GM03348 (cell line): ENCODE measurements at places on chromosomes 1 and 21.

GRCh38 chr1:201419746-201420607 lies 1.6 kb downstream of the TNNI1 start:
- no peak for DNase-seq

DNA sequence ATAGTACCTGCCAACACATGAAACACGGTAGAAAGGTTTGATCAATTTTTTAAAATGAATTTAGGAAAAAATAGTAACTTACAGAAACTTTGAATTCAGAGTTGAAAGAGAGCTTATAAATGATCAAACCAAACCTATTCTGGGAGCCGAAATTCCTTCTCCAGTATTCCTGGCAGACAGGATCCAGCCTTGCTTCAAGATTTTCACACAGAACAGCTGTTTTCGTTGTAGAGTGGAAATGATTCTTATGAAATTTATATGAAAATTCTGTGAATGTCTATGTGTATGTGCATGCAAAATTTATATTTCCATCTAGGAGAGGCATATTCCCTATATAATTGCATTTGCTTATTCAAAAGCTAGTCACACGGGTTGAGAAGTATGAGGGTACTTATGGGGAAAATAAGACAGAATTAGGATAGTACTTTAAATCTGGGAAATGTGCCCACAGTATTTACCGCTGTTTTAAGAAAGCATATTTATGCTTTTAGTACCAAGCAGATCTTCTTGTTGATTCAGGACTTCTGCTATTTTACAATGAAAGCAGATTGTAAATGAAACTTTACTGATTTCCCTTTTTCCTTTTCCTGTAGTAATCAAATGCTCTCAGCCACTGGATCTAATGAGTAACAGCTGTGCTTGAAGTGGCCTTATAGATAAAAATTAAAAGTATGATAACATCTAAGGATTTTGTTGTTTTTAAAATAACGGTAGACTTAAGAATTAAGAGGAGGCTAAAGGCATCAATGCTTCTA lies 30.4 kb downstream of the PRRX1 start:
- DNase-seq: no peak

DNA sequence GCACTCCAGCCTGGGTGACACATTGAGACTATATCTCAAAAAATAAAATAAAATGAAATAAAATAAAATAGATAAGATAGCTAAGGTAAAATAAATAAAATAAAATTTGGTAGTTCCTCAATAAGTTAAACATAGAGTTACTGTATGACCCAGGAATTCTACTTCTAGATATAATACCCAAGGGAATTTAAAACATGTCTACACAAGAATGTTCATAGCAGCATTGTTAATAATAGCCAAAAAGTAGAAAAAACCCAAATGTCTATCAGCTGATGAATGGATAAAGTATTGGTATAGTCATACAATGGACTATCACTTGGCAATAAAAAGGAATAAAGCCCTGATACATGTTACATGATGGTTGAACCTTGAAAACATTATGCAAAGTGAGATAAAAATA lies 47.8 kb downstream of the CEP350 start:
- DNase-seq: no peak

DNA sequence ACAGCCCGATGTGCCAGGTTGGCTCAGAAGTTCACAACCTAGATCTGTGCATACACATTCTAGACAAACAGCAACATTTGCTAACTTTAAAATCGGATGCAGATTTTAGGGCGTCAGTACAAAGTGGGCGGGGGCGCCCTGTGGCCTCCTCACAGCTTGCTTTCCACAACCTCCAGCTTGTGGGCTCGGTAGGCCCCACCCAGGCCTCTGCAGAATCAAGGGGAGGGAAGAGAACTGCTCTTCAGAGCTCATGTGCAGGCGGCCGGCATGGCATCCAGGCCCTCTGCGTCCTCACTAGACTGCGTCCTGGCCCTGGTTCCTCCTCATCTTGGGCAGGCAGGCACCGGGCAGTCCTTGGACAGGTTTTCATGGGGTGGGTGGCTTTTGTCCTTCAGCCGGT lies 59.3 kb downstream of the AJAP1 start:
- DNase-seq: no peak

DNA sequence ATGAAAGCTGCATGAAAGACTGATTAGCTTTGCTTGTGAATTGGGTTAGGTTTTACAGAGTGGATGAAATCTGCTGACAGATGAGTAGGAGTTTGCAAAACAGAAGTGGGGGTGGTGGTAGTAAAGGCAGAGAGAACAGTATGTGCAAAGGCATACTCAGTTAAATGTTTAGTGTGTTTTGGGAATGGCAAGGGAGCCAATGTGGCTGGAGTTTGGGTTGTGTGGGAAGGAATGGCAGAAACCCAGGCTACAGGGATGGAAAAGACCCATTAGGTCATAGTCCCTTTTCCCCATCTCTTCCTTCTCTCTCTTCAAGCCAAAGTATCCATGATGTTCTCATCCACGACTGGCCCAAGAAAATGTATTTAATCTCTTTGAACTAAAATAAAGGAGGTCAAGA lies 362.2 kb upstream of the LYPLAL1 start:
- DNase-seq: no peak

GRCh38 chr1:48677306-48678287 lies 99.1 kb downstream of the BEND5 start:
- DNase-seq: peak; percentile 73

- DNase-seq: no peak
Observed at GRCh38 chr1:26318338-26319064, 743 bp downstream of the CD52 start.

GRCh38 chr1:52523376-52523775 lies 29.5 kb downstream of the TUT4 start:
- no peak for DNase-seq
